ENCODE measurements at places on chromosomes 12 and 14.

- DNase-seq: no peak
These were observed 12.0 kb upstream of the SLCO1B3 start for GRCh38 chr12:20798554-20798953.

DNA sequence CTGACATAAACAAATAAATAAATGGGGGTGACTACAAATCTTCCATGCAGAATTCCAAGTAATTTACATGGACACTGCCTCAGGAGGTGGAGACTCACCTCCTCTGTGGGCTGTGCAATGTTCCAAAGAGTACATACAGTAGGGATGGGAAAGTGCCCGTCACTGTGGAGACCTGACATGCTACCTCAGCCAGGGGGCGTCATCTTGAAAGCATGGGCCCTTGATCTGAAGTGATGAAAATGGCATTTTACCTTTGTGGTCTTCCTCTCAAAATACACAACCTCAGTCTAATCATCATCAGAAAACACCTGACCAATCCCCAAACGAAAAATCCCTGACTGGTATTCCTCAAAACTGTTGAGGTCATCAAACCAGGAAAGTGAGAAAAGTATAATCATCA, 48.4 kb downstream of the ANAPC7 start:
- no peak for DNase-seq

GRCh38 chr14:74377976-74378690, 29.9 kb downstream of the VRTN start:
- DNase-seq: no peak

GRCh38 chr14:92039719-92040430, at the start of gene TRIP11:
Gene TRIP11, minus strand, starts transcription at chr14:92040059. Its CDS starts 374 bp downstream, at chr14:92039685.
- DNase-seq: peak; percentile 91

DNA sequence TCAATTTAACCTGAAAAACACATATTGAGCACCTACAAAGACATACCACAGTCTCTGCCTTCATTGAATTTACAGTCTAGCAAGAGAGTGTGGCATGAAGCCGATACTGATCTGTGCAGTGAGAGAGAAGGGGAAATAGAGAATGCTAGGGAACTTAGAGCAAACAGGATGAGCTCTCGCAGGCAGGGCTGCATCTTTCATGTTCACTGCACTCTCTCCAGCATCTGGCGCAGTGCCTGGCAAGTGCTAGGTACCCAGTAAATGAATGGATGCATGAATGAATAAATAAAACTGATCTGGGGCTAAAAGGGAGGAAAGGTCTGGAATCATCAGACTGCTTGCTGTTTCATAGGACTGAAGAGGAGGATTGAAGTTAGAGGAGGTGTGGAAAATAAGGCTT, 256.5 kb upstream of the NPAS3 start:
- DNase-seq: no peak

DNA sequence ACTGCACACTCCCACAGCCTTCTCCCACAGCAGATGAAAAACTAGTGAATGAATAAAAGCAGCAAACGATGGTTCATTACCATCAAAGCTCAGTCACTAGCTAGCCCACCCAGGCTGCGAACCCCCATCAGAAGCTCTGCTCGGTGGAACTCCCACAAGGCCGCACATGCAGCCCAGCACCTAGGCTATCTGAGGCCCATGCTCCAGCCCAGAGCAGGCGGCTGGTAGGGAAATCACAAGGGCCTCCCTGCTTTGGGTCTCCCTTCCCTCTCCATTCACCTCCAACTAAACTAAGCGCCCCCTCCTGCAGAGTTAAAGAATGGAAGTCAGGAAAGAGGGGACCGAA, 69.0 kb downstream of the ITPK1 start:
- no peak for DNase-seq

DNA sequence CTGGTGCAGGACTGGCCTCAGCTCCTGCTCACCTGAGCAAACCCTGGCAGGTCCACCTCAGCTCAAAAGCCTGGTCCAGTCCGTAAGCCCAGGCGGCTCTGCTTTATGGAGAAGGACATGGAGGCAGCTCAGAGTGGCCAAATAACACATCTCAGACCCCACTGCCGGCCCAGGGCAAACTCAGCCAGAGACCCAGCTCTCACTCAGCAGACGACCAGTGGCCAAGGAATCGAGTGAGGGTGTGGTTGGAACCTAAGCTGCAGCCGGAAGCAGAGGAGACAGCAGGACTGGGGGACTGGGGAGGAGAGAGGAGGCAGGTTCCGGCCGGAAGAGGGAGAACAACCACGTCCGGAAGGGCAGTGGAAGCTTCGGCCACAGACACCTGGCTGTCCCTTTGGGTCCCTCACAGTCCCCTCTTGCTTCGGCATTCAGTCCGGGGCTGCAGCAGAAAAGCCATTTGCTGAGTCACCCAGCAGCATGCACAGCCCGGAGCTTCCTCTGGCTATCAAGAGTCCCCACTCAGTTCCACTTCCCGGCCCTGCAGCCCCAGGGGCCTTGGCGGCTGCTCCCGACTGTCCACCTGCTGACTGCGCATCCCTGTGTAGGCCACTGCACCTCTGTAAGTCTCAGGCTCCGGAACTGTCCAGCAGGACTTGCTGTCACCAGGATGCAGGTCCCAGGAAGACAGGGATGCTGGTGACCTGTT, 104.0 kb downstream of the CALM1 start:
- DNase-seq: no peak

DNA sequence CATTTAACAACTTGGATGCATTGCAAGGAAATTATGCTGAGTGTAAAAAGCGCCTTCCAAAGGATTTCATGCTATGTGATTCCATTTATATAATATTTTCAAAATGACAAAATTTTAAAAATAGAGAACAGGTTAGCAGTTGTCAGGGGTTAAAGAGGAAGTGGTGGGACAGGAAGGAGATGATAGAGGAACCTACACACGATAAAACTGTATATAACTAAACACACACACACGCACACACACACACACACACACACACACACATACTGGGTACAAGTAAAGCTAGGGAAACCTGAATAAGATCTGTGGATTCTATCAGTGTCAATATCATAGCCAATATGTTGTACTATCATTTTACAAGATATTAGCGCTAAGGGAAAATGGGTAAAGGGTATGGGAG, 17.2 kb downstream of the TTC9 start:
- no peak for DNase-seq

- no peak for DNase-seq
These were observed 98.3 kb upstream of the ESRRB start for GRCh38 chr14:76277586-76278130.

- DNase-seq: no peak
These were observed 103.9 kb downstream of the ALG10 start for GRCh38 chr12:34126239-34126641.

- DNase-seq: peak; percentile 48
These were observed 3.2 kb downstream of the THTPA start for GRCh38 chr14:23559010-23559925.

DNA sequence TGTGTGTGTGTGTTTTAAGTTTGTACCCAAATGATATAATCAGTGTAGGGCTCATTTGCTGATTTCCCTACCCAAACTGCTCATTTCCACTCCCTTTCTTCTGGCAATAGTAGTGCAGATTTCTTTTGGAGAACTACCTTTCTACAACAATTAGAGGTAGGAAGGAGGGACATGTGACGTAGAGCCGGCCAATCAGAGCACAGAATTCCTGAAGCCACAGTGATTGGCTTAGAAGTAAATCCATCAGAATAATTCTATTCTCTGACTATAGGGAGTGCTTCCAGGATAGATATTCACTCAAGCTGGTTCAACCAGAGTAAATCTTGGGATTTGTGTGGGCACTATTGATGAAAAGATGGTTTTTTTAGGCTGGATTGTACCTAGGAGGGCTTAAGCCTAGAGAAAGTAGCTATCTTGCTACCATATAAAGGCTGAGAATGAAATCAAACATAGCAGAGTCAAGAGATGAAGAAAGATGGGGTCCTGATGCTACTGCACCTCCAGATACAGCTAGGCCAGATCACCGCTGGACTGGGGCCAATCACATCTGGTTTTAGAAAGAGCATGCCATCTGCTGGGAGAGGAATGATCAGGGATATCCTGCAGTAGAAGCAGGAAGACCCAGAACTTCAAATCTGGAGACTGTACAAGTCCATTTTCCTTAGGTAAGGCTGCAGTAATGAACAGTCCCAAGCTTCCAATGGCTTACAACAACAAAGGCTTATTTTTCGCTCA, 54.1 kb upstream of the NUAK1 start:
- DNase-seq: no peak

DNA sequence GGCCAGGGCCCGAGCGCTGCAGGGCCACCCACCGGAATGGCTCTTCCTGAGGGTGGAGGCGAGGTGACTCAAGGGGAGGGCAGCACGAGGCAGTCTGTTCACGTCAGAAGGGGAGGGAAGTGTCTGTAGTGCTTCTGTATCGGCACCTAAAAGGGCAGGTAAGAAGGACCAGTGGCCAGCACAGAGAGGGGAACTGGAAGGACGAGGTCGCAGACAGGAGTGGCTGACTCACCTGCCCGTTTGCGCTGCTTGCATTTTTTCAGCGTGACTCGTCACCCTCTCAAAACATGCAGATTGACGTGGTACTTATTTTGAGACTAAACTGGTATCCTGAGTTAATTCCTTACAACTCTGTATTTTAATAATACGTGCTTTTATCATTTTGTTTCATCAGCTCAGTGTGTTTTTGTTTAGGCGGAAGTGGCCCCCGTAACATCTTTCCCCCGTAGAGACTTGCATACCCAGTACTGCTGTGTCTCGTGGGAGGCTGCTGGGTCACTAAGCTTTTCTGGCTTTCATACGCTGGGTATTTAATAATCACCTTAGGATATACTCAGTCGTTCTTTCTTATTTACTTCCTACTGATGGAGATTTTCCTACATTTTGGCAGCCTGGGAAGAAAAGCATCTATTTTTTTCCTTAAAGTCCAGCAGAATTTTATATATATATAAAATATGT, 26.4 kb downstream of the SFSWAP start:
- no peak for DNase-seq

- no peak for DNase-seq
These were observed 462.2 kb downstream of the DIO2 start for GRCh38 chr14:79749065-79749464.

GRCh38 chr12:49549735-49550692, 11.2 kb downstream of the KCNH3 start:
- no peak for DNase-seq

DNA sequence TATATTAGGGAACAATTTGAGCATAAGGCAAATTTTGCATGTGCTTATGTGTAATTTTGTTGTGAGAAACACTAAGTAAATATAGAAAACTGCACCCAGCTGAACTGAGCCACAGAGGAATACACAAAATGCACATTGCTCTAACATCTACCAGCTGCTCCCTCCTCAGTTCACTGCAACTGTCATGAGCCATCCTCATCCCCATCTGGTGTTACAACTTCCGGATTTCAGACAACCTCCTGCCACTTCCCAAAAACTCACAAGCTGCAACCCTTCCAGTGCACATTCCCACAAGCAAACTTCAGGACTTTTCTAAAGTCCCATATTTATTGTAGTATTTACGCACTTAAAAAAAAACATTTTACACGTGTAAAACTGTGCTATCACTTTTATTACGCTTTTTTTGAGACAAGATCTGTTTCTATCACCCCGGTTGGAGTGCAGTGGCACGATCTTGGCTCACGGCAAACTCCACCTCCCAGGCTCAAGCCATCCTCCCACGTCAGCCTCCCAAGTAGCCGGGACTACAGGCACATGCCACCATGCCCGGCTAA, 169.1 kb upstream of the TBX3 start:
- no peak for DNase-seq

DNA sequence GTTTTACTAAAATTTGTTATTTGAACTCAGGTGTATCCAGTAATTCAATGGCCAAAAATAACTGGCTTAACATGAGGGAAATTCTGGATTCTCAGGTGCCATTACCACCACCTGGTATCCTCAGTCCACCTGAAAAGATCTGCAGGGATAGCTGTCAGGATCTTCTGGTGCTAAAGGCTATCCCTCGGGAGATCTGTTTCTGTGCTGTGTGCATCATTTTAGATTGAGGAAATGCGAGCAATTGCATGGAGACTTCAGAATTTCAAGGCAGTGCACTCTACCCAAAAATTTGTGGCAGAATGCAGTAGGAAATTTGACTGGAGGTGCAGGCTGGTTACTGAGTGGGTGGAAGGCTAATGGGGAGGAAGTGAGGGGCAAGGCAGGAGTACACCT, 26.4 kb downstream of the ZCCHC8 start:
- no peak for DNase-seq

DNA sequence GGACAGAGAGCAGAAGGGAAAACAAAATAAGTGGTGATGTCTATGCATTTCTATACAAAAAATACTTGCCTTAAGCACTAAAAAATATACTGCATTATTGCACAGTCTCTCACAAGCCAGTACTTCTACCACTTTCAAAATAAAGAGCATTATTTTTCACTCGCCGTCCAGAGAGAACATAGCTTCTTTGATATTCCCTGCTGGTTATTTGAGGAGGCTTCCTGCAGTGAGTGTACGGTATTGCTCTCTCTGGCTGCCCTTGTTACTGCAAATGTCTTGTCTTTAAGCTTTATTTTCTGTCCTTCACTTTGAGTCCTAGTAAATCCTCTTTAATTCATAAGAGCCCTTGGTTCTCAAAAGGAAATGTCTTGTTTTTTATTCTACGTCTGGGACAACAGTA, 81.1 kb downstream of the EML1 start:
- no peak for DNase-seq

DNA sequence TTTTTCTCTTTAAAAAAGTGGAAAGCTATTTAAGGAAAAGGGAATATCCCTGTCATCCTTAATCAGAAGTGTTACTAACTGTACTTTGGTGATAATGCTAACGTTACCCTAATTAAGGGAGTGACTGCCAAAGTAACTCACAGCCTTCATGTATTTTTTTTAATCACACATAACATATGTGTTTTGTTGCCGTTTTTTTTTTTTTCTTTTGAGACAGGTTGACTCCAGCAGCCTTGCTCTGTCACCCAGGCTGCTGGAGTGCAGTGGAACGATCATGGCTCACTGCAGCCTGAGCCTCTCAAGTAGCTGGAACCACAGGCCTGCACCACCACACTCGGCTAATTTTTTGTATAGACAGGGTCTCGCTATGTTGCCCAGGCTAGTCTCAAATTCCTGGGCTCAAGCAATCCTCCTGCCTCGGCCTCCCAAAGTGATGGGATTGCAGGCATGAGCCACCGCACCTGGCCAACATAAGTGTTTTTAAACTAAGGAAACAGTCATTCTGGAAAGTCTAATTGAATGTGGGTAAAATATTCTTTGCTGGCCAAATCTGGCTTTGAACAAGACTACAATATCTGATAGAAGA, 56.5 kb downstream of the HECTD4 start:
- no peak for DNase-seq

DNA sequence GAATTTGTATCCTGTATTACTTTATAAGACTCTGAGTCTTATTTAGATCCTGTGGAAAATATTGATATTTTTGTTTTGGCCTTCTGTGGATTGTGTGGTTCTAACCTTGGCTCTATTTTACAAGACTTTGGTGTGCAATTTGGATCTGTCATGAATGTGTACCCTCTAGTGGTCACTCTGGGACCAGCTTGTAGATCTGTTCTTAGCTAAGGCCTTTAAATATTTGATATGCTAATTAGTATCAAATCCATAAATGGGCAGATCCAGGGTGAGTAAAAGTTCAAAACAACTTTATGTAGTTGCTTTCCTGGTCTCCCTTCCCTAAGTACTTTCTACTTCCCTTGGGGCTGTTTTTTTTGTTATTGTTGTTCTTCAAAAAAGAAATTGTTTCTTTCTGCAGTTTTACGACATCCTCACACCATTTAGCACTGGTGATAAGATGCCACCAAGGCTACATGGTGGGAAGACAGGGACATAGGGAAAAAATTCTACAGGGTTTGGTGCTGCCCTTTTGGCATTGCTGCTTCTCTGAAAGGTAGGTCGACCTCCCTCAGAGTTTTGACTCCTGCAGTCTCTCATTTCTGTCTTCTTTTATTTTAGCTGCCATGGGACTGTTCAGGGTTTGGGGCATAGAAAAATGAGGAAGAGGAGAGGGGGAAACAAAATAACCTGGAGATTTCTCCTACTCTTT, 238.5 kb downstream of the GPHN start:
- DNase-seq: no peak
